A673 (cell line): ENCODE measurements at places on chromosomes 7 and 10. TPM values are rescaled to one million over a fixed set of nuclear protein-coding genes. Genes with fewer than 3 reads are reported as not detected.
A peak's percentile ranks its signal among the peaks of the same experiment; 100 is the strongest.

Gene HPSE2
- not detected in 2 replicates for total RNA-seq

Gene ZNF365
- 0.55 and 0.56 TPM in 2 replicates for total RNA-seq

Gene PNLIP
- total RNA-seq: not detected in 2 replicates

Gene ERV3-1
- total RNA-seq: 14.7 and 18.5 TPM in 2 replicates

Gene SEMA3A
- total RNA-seq: 22.8 and 26.9 TPM in 2 replicates

Gene TWIST1
- total RNA-seq: 37.6 and 41.6 TPM in 2 replicates

Gene JAZF1
- total RNA-seq: 1.5 TPM in 2 replicates

DNA sequence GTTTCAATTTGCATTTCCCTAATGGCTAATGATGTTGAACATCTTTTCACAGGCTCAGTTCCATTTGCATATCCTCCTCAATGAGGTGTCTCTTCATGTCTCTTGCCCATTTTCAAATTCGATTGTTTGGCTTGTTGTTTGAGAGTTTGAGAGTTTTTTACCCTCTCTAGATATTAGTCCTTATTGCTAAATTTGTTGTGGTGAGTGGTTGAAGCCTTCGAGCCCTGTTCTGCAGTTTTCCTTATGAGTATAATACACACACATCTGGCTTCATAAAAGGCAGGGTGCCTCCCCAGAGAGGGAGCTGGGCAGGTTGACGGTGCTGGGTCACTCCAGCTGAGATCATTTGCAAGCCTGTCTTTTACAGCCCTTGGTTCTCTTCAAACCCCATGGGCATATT, 65.1 kb downstream of the RGS10 start:
- no peak for DNase-seq

GRCh38 chr7:41655426-41655825, 47.5 kb downstream of the INHBA start:
- no peak for DNase-seq

DNA sequence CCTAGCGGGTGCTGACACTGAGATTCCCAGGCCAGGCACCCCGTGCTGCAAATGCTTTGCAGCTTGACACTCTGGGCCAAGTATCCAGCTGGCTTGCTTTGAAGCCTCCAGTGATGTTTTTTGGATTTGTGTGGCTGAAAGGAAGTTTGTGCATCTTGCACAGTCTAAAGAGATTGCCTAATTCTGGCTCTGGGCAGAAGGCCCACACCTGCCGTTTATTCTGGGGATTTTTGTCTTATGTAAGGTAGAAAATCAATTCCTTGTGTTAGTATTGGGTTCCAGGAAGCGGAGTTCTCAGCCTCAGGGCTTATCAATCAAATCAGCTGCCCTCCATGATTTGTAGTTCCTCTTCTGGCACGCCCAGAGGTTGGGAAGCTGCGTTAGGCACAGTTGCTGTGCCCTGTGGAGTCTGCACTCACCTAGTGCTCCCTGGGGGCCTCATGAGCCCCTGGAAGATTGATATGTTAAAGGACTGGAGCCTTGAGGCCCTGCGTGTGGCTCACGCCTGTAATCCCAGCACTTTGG, 8.4 kb upstream of the PURB start:
- DNase-seq: no peak

DNA sequence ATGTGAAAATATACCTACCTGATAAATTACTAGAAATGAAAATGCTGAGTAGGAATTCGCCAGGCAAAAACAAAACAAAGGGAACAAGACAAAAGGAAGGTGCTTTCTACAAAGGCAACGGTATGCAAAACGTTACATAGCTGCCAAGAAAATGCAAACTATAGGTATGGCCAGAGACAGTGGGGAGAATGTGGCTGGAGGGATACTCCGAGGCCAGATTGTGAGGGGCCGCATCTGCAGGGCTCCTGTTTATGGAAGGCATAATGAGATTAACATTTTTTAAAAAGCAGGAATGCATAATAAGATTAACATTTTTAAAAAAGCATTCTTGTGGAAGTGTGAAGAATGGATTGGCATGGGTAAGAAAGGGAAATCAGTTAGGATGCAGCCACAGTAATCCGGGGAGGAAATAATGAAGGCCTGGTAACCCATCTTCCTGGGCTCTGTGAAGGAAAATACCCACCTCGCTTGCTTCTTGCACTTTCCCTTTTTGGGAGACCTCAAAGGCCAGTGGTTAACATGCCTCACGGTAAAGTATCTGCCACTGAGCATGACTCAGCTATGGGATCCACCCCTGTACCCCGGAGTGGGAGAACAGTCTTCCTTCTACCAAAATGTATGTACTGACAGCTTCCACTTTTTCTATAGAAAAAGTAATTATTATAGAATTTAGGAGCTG, 145.8 kb upstream of the LRRN3 start:
- DNase-seq: peak; percentile 53

DNA sequence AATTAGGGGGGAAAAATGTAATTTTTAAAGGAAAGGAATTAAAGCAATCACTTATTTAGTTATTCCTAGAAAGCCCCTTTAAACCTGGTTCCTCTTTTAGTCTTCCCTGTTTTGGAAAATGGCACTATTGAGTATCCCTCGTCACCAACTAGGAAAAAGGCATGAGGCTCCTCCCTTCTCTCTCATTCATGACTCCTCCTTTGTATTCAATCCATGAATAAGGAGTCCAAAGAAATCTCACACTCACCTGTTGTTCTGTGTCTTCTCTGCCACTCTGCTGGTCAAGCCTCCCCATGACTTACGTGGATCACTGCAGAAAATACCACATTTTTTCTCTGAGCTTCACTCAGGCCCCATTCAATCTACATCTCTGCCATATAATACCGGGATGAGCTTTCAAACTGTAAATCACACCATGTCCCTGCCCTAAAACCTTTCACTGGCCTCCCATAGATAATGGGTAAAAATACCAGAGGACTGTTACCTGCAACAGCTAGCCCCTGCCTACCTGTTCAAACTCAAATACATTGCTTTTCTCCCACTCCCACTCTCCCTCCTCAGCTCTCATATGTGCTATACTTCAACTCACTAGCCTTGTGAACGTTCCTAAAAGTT, 5.5 kb upstream of the VWDE start:
- DNase-seq: no peak

GRCh38 chr10:132827861-132828539, 42.1 kb upstream of the NKX6-2 start:
- DNase-seq: no peak

- no peak for DNase-seq
Measured at GRCh38 chr7:41792120-41792519, 89.2 kb upstream of the INHBA start.
